Neural progenitor cell (in vitro differentiated cells): ENCODE measurements at places on chromosomes 6 and 20.

DNA sequence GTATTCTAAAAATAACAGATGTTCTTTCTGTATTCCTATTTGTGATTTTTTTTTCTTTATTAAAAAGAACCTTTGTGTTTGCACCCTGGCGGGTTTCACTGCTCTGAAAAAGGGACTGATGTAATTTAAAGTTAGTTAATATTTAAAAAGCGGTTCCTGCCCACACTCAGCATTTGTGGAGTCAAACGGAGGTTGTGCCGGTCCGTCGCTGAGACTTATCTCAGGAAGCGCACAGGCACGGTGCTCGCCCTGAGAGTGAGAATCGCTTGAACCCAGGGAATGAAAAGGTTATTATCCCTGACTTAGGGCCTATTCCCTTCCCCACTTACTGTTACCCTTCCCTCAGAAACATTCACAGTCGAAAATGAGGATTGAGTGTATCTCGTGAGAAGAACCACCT lies 366.7 kb downstream of the THBS2 start:
- H3K27me3 ChIP-seq = peaks cover 13% of the 10 kb centered on the region
- no peak overlapping the region for H3K4me3 ChIP-seq
- no peaks in the 10 kb centered on the region for H3K36me3 ChIP-seq
- DNase-seq = no peak
- H3K4me1 ChIP-seq = no peaks in the 10 kb centered on the region
- no peak overlapping the region for H3K27ac ChIP-seq

GRCh38 chr20:33787253-33787891 lies 23.8 kb upstream of the CHMP4B start:
- H3K27me3 ChIP-seq = no peaks in the 10 kb centered on the region
- no peak overlapping the region for H3K4me3 ChIP-seq
- DNase-seq = no peak
- no peaks in the 10 kb centered on the region for H3K36me3 ChIP-seq
- no peak overlapping the region for H3K27ac ChIP-seq
- no peaks in the 10 kb centered on the region for H3K4me1 ChIP-seq

GRCh38 chr6:167295495-167296292 lies 4.6 kb downstream of the UNC93A start:
- no peaks in the 10 kb centered on the region for H3K36me3 ChIP-seq
- no peak for DNase-seq
- H3K4me3 ChIP-seq = no peak overlapping the region
- H3K4me1 ChIP-seq = no peaks in the 10 kb centered on the region
- no peaks in the 10 kb centered on the region for H3K27me3 ChIP-seq

- H3K27ac ChIP-seq = no peak overlapping the region
- no peaks in the 10 kb centered on the region for H3K4me1 ChIP-seq
- no peaks in the 10 kb centered on the region for H3K36me3 ChIP-seq
Measured at GRCh38 chr6:163765335-163765734, 350.8 kb downstream of the QKI start.

DNA sequence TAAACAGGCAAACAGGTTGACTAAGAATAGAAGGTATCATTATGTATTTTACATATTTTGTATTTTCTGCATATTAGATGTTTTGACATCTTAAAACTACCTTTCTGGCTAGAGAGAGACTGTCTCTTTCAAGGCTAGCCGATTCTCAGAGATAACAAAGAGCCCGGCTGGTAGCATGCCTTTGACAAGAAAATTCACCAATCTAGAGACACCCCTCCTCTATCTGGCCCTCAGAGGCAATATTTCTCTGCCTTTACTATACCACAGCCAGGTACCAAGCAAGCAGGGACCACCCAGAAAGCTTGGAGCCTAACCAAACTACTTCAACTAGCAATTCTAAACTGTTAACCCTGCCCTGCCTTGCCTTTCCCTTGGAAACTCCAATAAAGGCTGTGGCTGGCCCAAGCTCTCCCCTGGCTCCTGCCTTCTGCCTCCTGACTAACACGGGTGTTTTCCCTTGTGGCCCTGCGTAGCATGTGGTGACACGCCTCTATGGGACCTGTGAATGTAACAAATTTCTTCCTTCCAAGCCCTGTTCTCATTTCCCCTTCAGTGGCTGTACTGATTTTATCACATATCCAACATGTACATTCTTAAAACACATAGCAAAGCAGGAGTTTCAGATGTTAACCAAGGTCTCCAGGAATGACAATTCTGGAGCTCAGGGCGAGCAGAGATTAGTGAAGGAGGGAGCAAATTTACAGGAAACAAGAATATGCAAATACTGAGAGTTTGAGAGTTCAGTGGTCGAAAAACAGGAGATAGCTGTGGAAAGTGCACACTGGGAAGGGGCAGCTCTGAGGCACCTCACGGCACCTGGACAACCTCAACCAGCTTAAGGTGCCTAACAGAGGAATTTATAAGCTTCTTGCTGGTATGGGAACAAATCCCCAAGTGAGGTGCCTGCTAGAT lies 120.8 kb downstream of the BACH2 start:
- peaks cover 4% of the 10 kb centered on the region for H3K36me3 ChIP-seq
- no peak for DNase-seq
- no peak overlapping the region for H3K4me3 ChIP-seq
- H3K27me3 ChIP-seq = no peaks in the 10 kb centered on the region

DNA sequence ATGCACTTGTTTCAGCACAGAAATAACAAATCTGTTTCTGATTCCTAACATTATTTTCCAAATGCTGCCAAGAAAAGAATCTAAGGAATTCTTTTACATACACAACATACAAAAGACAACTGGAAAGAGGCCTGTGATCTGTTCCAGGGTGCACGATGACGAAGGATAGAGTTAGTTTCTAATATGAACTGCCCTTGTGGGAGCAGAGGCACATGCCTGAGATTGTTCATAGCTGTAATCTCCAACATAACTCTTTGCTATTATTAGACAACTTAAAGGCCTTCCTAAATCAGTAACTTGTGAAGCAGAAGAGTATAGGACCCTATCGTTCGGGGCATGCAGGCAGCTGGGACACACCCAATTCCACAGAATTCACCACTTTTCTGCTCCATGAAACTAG lies 41.2 kb upstream of the NHSL1 start:
- H3K36me3 ChIP-seq = no peaks in the 10 kb centered on the region
- H3K27ac ChIP-seq = no peak overlapping the region
- H3K4me3 ChIP-seq = no peak overlapping the region

DNA sequence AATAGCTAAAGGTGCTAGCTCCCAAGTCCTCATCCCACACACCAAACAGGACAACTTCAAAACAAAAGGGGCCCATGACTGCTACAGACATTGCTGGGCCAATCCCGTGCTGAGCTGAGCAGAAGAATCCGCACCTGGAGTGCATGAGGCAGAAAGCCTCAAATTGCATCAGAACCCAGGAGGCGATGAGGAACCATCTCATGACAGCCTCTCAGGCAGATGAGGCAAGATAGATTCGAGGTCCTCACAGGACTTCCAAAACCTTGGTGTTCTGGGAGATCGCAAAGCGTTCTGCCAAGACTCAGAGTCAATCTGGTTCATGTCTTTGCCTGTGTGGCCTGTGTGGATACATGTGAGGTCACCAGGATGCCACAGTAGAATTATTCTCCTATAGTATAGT lies 32.8 kb upstream of the SSTR4 start:
- no peak overlapping the region for H3K4me3 ChIP-seq
- DNase-seq = no peak
- H3K4me1 ChIP-seq = no peaks in the 10 kb centered on the region
- no peaks in the 10 kb centered on the region for H3K36me3 ChIP-seq

GRCh38 chr20:56445540-56445939 lies 22.9 kb upstream of the RTF2 start:
- H3K27ac ChIP-seq = no peak overlapping the region
- H3K36me3 ChIP-seq = no peaks in the 10 kb centered on the region
- H3K4me1 ChIP-seq = no peaks in the 10 kb centered on the region
- no peak overlapping the region for H3K4me3 ChIP-seq
- DNase-seq = no peak
